ENCODE measurements at places on chromosomes 5 and 9. TPM values are rescaled to one million over a fixed set of nuclear protein-coding genes. Genes with fewer than 3 reads are reported as not detected.

The PCDHGC5 gene
- 2.6 TPM for total RNA-seq

The PCDHGA5 gene
- total RNA-seq, result 2.6 TPM

- H3K4me1 ChIP-seq, result no peaks in the 10 kb centered on the region
- DNase-seq, result no peak
- H3K4me3 ChIP-seq, result no peak overlapping the region
- peaks cover 6% of the 10 kb centered on the region for H3K36me3 ChIP-seq
Observed at GRCh38 chr5:132639706-132640130, 18.3 kb upstream of the IL13 start.

GRCh38 chr9:98536542-98537173, 172.1 kb downstream of the GABBR2 start:
- no peak overlapping the region for H3K4me3 ChIP-seq
- no peak for DNase-seq
- H3K27me3 ChIP-seq, result no peaks in the 10 kb centered on the region

Data from fibroblast of lung (primary cell).